Activated T-cell treated with anti-CD3 and anti-CD28 coated beads for 48 hours (primary cell): ENCODE measurements at places on chromosomes 4 and X.

DNA sequence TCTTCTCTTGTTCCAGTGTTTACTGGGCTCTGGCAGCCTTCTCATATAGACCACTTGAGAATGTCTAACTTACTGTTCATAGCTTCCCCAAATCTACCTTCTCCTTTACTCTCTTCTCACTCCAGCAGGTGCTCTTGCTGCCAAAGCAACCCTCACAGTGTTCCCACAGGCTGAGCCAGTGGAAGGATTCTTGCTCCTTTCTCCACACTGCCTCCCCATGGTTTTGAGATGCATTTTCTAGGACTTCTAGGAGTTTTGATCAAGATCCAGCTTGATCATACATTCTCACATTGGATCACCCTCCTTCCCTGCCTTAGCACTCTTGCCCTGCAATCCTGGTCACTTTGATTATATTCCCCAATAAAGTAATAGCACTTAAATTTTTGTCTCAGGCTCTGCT, 230.8 kb downstream of the TMEM47 start:
- no peak for DNase-seq

DNA sequence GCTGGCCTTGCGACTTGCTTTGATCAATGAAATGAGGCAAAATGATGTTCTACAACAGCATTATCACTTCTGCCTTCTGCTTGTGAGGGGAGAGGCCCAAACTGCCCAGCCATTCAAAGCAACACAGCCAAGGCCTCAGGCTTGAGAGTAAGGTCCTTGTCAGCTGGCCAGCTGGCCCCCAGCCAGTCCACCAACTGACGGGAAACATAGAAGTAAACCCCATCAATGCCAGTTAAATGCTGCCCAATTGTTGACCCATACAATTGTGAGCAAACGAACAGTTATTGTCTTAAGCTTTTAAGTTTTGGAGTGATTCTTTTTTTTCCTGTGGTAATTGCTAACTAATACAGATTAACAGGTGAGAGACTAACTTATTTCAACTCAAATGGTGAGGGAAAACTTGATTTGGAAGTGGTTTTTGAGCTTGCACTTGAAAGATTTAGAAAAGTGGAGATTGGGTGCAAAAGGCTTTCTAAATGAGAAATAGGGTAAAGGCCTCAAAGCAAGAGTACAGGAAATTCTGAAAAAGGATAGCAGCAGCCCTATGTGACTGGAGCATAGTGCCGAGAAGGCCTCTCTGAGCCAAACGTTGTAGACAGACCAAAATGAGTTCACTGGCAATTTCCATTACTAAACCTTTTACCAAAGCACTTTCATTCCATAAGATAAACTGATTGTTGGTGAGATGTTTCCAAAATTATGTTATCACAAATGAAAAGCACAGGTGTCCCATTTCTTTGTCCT, 66.9 kb downstream of the ARHGEF38 start:
- no peak for DNase-seq

GRCh38 chr4:139823746-139824145, 158.1 kb downstream of the MGST2 start:
- no peak for DNase-seq

GRCh38 chr4:140807491-140808252, 51.5 kb upstream of the TBC1D9 start:
- no peak for DNase-seq

DNA sequence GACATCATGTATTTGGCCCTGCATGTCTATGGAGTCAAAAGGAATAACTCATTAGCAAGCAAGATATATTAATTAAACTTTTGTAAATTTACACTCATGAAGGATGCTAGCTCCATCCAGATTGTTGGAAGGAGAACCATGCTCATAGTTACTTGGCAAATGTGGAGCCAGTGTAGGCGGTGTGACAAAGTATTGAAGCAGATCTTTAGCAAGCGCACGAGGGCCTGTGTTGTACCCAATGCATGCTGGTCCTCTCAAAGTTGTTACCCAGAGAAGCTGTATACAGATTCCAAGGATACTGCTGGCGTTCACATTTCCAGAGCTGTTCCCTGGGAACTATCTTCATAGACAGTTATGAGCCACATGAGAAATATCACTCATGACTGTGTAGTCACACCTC, 196.4 kb upstream of the MBNL3 start:
- no peak for DNase-seq

GRCh38 chr4:173503330-173504180, 26.5 kb downstream of the HAND2 start:
- no peak for DNase-seq

DNA sequence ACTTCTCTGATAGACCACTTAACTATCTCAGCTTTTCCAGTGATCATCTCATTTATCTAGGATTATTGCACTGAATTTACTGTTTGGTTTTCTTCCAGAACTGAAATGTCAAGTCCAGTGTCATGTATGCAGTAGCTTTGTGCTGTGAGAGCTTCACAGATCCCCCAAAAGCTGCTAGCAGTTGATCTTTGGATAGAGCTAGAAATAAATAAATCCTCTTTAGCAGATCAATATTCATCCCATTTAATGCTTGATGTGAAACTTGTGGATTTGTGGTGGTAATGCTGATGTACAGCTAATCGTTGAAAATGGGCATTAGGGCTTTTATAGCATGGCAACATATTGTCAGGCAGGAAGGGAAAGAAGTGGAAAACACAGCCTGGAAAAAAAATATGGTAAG, 509.6 kb upstream of the FAM241A start:
- no peak for DNase-seq

GRCh38 chr4:41177016-41177415, 37.3 kb downstream of the APBB2 start:
- no peak for DNase-seq

DNA sequence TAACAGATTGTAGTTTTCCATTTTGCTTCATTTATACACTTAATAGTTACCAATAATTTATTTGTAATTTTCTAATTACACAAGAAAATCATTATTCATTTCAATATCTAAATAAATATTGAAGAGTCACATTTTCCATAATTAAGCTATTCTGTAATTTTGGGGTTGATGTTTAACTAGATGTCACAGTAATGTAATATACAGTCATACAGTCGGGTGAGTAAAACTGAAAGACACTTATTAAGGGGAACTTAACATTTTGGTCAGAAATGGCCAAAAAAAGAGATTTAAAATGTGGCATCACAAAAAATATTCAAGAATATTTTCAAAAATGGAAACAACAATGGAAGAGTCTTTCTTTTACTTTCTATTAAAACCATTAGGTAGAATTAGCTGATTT, 1080.3 kb downstream of the ARAP2 start:
- DNase-seq: no peak

DNA sequence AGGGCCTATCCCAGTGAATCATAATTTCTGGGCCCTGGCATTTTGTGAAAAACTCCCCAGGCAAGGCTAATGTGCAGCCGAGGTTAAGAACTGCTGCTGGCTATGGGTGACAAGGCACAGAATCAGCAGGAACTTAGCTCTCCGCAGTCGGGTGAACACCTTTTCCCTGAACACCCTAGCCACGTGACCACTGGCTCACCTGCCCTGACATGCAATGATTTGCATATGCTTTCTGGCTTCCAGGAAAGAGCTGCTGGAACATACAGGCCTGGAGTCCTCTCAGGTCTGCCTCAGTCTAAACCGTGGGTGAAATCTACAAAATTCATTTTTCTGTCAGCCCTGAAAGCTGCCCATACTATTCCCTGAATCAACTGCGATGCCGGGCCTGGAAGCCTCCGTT, 56.6 kb downstream of the ZNF827 start:
- no peak for DNase-seq

DNA sequence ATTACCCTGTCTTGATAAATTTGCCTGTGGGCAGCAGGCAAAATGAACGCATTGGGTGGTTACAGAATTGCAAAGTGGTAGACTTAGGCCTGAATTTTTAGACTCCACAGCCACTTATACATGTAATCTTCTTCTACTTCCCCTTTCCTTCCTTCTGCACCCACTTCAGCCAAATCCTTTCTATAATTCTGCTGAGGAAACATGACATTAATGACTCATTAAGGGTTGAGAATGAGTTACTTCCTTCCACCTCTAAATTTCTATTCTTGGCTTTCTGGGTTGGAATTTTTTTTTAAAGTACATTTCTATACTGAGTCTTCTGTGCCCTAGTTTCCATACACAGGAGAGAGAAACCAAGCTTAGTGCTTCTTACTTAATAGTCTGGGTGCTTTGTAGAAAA, 10.1 kb downstream of the PAPSS1 start:
- no peak for DNase-seq

DNA sequence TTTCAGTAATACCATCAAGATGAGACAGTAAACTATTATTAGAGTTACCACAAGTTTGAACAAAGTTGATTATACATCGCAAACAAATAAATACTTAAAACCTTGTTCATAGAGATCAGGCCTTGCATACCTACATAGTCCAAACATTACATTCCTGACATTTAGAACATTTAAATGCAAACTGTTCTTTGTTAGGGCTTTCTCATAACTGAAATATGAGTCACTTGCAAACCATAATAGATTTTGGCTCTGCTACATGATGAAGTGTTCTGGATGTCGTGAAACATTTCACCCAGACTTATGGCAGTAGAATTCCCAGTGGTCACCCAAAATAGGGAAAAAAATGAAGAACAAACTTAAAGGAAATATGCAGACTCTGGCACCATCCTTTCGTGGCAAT, 75.0 kb downstream of the FAT4 start:
- DNase-seq: no peak

GRCh38 chr4:147975325-147975724, 243.4 kb downstream of the ARHGAP10 start:
- DNase-seq: no peak
